ENCODE measurements at places on chromosomes 12 and 14. TPM values are rescaled to one million over a fixed set of nuclear protein-coding genes. Genes with fewer than 3 reads are reported as not detected.

The TSPAN9 gene
- total RNA-seq = 39.8 TPM

The KCNA1 gene
- 0.27 TPM for total RNA-seq

GRCh38 chr14:31251028-31251958 is 43.7 kb upstream of the HECTD1 start:
- no peaks in the 10 kb centered on the region for H3K4me1 ChIP-seq
- H3K4me3 ChIP-seq = no peak overlapping the region
- no peak overlapping the region for H3K27ac ChIP-seq
- H3K27me3 ChIP-seq = no peaks in the 10 kb centered on the region
- no peaks in the 10 kb centered on the region for H3K36me3 ChIP-seq
- DNase-seq = no peak

GRCh38 chr14:96205059-96205977 is 679 bp downstream of the BDKRB2 start:
- H3K27ac ChIP-seq = no peak overlapping the region
- H3K4me3 ChIP-seq = peak overlapping the region; percentile 41
- no peak for DNase-seq
- no peaks in the 10 kb centered on the region for H3K36me3 ChIP-seq
- H3K27me3 ChIP-seq = no peaks in the 10 kb centered on the region

DNA sequence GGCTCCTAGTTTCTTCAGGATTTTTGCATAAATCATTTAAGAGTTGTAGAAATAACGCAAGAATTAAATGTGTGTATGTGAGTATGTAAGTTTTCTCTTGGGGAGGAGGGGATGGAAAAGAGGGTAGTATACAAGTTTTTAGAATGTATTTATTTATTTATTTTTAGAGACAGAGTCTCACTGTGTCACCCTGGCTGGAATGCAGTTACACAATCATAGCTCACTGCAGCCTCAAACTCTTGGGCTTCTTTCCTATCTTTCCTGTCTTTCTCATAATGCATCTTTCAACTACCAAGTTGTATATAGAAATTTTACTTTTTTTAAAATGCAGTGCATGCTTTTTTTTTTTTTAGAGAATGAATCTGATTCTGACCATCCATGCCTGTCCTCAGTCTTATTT is 269.0 kb upstream of the GARIN2 start:
- peaks cover 4% of the 10 kb centered on the region for H3K36me3 ChIP-seq
- no peaks in the 10 kb centered on the region for H3K27me3 ChIP-seq
- no peaks in the 10 kb centered on the region for H3K4me1 ChIP-seq
- H3K27ac ChIP-seq = no peak overlapping the region
- H3K4me3 ChIP-seq = no peak overlapping the region
- no peak for DNase-seq

Data from astrocyte (in vitro differentiated cells and primary cell).